ENCODE measurements at places on chromosomes 4 and X. TPM values are rescaled to one million over a fixed set of nuclear protein-coding genes. Genes with fewer than 3 reads are reported as not detected.

TCEAL2 gene
- not detected for total RNA-seq

PPARGC1A gene
- total RNA-seq: 0.03 TPM

ENAM gene
- not detected for total RNA-seq

CSAG2 gene
- total RNA-seq: not detected

CLCN4 gene
- 4.0 TPM for total RNA-seq

PTTG2 gene
- not detected for total RNA-seq

HSFX2 gene
- 0.19 TPM for total RNA-seq

USP17L22 gene
- not detected for total RNA-seq

TRIM75 gene
- not detected for total RNA-seq

DMRTC1 gene
- not detected for total RNA-seq

MAGEA12 gene
- 0.15 TPM for total RNA-seq

UGT2A1 gene
- total RNA-seq: not detected

UGT8 gene
- 0.10 TPM for total RNA-seq

FMR1NB gene
- total RNA-seq: not detected

MTNR1A gene
- 0.88 TPM for total RNA-seq

USP26 gene
- not detected for total RNA-seq

LIMCH1 gene
- 55.2 TPM for total RNA-seq

STPG2 gene
- total RNA-seq: not detected

NUDT11 gene
- total RNA-seq: 3.0 TPM

Data from A549 treated with dexamethasone at 1 μM for 4 hours (cell line).